ENCODE measurements at places on chromosomes 6 and 20. TPM values are rescaled to one million over a fixed set of nuclear protein-coding genes. Genes with fewer than 3 reads are reported as not detected.

The CST3 gene
- total RNA-seq = 0.72 TPM

The CDKN1A gene
- 47.4 TPM for total RNA-seq

The NAPB gene
- total RNA-seq = 14.3 TPM

The CPXM1 gene
- 2.9 TPM for total RNA-seq

The ARHGAP40 gene
- total RNA-seq = not detected

The TNFRSF6B gene
- total RNA-seq = not detected

The LRRN4 gene
- total RNA-seq = not detected

Data from activated CD8-positive, alpha-beta T cell treated with anti-CD3 and anti-CD28 coated beads for 36 hours (primary cell).